Stimulated activated CD8-positive, alpha-beta memory T cell treated with anti-CD3 and anti-CD28 coated beads, Interleukin-7, amount 100 ng/mL, for 24 hours (primary cell): ENCODE measurements at places on chromosomes 13 and 19.

DNA sequence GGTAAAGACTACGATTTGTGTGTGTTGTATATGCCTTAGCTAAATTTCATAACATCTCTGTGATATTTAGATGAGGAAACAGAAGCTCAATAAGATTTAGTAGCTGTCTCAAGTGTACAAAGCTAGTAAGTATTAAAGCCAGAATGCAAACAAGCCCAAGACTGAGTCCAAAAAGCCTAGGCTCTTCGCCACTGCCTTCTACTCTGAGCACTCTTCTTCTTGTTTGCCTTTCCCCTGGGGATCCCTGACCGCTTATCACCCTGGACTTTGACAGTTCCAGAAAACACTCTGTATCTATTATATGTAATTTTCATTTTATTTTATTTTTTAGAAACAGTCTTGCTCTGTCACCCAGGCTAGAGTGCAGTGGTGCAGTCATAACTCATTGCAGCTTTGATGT, 5.8 kb downstream of the TM9SF2 start:
- no peak for DNase-seq

GRCh38 chr13:53759016-53759415, 730.4 kb downstream of the OLFM4 start:
- no peak for DNase-seq

DNA sequence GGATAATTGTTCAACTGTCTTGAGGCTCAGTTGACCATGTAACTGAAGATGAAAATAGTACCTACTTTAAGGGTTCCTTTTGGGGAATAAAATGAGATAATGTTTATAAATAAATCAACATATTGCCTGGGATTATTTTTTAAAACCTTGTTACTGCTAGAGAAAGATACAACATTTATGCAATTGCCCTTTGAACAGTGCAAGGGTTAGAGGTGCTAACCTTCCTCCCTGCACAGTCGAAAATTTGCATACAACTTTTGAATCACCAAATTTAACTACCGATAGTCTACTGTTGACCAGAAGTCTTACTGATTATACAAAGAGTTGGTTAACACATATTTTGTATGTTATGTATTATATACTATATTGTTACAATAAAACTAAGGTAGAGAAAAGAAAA, 750.0 kb downstream of the EFNB2 start:
- no peak for DNase-seq

DNA sequence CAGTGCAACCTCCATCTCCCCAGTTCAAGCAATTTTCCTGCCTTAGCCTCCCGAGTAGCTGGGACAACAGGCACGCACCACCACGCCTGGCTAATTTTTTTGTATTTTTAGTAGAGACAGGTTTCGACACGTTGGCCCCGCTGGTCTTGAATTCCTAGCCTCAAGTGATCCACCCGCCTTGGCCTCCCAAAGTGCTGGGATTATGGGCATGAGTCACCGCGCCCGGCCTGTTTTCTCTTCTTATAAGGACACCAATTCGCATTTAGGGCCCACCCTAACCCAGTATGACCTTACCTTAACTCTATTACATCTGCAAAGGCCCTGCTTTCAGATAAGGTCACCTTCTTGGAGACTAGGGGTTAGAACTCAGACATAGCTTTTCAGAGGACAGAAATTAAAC, 35.1 kb downstream of the TMEM161A start:
- DNase-seq: no peak

- DNase-seq: no peak
Observed at GRCh38 chr13:93060144-93060543, 166.5 kb upstream of the GPC6 start.

- no peak for DNase-seq
Observed at GRCh38 chr19:30596813-30597399, 224.7 kb downstream of the ZNF536 start.

DNA sequence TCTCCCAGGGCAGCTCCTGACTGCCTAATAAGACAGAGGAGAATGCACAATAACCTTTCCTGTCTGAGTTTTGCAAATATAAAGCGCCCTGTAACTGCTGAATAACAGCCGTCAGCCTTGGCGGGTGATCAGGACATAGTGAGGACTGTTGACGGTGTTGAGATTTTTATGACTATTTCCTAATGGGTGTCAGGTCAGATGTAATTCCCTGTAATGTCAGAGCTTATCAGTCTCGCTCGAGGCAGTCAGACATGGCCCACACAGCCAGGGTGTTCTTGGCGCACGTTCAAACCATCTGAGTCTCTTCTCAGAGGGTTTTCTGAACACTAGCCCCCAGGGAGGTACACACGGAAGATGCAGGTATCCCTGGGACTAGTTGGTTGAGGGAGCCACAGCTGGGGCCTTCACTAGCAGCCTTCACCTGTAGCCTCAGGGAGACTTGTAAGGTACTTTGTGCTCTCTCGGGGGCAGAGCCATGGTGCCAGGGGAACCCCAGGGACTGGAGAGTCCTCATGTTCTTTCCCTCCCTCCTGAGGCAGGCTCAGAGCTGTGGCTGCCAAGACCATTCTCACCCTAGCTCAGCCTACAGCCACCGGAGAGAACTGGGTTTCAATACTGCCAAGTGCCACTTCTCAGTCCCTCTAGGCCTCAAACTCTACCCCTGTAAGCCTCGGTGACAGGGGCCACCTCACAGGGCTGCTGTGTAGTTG, 213.1 kb downstream of the UQCRFS1 start:
- DNase-seq: no peak

- DNase-seq: no peak
Observed at GRCh38 chr19:32146664-32147063, 198.7 kb upstream of the ZNF507 start.

DNA sequence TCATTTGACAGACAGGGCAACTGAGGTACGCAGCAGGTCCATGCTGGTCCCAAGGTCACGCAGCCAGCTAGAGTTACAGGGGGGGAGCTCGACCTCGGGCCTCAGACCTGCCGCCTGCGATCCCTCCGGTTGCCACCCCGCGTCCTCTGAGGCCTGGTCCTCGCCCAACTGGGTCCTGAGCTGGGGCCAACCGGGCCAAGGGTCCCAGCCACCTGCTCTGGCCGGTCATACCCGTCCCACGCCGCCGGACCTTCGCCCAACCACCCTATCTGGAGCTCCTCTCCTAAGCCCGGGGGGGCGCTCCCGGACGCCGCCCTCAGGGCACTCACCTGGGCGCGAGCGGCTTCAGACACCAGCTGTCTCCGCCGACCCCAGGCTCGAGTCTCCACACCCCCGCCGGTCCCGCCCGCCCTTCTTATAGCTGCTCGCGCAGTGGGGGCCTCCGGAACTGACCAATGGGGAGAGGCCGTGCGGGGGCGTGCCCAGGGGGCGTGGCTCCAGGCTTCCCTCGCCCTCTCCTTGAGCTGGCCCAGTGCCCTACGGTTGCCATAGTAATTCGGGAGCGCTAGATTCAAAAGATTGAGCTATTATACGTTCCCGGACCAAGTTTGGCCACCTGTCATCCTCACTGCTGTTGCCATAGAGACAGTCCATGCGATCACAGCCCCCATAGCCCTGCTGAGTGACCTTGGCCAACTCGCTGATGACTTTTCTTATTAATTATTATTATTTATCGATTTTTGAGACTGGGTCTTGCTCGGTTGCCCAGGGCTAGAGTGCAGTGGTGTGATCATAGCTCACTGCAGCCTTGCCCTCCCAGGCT, at the start of gene PLIN5:
Gene PLIN5, minus strand, starts transcription at position 389 of the 823 bp plus-strand sequence. CDS start 1,150 bp downstream, outside the sequence.
- DNase-seq: peak; percentile 28

DNA sequence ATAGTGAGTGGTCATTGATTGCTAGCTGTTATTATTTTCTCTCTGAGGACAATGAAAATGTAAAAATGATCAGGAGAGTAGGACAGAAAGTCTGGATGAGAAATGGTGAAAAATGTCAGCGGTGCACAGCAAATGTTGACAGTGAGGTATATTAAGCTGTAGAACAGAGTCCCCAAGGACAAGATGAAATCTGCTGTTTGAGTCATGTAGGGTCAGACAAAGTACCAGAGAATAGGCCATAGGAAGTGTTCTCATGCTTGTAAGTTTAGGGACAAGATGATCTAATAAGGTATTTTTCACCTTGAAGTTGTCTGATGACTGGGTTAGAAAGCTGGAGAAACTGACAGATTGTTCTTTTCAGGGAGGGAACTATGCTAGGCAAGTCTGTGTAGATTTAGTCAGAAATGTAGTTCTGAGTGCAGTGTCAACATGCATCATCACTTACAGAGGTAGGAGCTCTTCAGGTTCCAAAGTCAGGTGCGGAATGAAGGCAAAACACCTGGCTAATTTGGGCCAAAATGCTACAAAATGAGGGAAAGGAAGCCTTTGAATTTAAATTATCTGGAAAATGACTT, 369.3 kb downstream of the DLEU7 start:
- DNase-seq: no peak

GRCh38 chr13:46286972-46287371, 75.2 kb downstream of the LRRC63 start:
- no peak for DNase-seq

GRCh38 chr13:107716741-107717140, 498.6 kb downstream of the LIG4 start:
- DNase-seq: no peak

GRCh38 chr13:110376120-110376519, 69.0 kb downstream of the COL4A2 start:
- DNase-seq: no peak

GRCh38 chr13:85828094-85828684, 29.0 kb upstream of the SLITRK6 start:
- no peak for DNase-seq

DNA sequence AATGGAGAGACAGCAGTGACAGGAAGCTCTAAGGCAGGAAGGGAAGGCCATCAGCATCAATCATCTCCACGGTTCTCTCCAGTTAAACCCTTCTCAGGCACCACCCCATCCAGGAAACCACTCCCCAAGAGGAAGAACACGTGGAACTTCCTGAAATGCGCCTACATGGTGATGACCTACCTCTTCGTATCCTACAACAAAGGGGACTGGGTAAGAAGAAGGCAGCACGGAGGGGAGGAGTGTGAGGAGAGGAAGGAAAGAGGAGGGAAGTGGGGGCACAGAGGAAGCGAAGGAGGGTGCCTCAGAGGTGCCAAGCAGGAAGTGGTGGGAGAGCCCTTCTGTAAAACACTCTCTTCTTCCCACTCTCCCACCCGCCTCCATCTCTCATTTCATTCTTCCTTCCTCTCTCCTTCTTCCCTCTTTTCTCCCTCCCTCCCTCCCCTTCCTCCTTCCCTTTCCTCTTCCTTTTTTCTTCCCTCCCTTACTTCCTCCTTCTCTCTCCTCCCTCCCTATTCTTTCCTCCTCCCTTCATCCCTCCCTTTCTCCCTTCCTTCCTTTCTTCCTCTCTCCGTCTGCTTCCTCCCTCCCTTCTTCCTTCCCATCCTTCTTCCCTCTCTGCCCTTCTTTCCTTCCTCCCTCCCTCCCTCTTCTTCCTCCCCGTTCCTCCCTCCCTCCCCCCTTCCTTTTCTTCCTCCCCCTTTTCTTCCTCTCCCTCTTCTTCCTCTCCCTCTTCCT, 12.6 kb downstream of the ZSCAN5A start:
- no peak for DNase-seq

DNA sequence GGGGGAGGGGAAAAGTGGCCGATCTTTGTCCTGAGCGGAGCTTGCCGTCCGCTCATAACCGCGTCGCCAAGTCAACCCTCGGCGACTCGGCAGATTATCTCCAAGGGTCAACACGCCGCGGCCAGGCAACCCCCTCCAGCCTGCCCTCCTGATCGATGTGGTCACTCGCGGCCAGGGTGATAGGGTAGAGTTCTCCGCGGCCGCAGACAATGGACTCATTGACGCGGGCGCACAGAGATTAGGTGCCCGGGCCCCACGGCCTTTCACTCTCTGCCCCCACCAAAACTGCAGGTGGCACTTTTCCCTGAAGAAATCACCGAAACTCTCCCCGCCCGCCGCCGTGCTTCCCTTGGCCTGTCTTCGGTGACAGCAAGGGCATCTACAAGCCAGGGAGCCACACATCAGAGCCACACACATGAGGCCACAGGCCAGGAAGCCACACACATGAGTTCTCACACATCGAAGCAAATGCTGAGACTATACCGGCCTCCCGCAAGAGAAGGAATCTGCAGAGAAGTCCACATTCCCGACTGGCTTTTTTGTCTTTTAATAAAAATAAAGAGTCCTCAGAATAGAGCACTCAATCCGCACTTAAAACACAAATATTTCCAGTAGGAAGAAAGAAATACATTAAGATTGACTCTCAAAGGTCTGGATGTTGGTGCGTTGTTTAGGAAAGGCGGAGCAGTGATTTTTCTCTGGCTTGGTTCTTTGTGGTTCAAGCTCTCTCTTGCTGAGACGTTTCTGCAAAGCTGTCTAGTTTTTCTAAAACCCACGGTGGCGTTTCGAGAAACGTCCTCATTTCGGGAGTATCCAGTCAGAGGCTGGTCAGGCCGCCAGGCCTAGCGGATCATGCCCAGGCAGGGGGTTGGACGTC, 1.5 kb upstream of the PDX1 start:
- DNase-seq: no peak

DNA sequence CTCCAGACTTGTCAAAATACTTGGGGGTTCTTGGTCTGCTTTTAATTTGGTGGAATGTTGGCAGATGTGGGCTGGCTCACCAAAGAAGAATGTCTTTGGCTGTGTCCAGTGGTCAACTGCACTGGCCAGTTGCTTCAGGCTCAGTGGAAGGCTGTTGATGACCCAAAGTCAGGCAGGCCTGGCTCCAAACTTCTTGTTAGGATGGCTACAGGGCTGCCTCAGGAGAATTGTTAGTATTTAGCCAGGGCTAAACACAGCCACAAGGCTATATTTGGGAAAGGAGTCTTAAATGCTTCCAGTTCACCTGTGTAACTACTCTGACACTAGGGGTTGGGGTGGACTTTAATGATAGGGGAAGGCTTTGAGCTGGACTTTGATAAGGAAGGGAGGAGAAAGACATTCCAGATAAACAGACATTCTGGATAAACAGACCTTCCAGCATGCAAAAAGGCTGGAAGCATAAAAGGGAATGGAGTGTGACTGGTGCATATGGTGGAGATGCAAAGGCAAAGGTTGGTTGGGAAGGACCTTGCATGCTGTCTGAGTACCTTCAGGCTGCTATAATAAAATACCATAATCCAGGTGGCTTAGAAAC, 116.8 kb downstream of the FOXO1 start:
- DNase-seq: no peak

DNA sequence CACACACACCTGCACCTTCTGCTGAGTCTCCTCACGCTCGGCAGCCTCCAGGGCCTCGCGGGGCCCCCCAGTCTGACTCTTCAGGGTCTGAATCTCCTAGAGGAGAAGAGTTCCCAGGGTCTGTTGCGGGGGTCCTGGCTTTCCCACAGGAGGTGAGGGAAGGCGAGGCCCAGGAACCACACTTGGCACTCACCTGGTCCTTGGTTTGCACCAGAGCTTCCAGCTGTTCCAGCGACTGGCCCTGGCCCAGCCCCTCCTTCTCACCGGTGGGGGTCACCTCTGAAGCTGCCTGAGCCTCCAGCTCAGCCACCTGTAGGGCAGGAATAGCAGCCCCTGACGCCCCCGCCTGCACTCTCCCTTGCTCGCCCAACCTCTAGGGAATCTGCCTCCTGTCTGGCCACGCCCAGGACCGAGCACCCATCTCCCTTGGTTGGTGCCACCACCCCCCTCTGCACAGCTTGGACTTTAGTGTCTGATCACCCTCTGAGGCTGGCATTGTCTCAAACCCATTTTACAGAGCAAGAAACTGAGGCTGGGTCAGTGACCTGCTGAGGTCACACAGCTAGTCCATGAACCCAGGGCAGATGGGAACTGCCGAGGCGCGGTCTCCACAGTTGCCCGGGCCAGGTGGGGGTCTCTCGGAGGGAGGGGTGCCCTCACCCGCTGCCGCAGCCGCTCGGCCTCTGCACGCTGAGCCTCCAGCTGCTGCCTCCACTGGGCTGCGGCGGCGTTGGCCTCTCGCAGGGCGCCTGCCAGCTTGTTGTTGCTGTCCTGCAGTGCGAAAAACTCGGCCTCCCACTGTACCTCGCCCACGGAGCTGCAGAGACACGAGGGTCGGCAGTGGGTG, 9.5 kb downstream of the HOMER3 start:
- DNase-seq: no peak

- DNase-seq: no peak
Observed at GRCh38 chr13:31930490-31930889, 101.1 kb upstream of the FRY start.
